ENCODE measurements at places on chromosomes 12 and 14. TPM values are rescaled to one million over a fixed set of nuclear protein-coding genes. Genes with fewer than 3 reads are reported as not detected.

- DNase-seq = no peak
These were observed 72.2 kb upstream of the BCL11B start for GRCh38 chr14:99344051-99344758.

DNA sequence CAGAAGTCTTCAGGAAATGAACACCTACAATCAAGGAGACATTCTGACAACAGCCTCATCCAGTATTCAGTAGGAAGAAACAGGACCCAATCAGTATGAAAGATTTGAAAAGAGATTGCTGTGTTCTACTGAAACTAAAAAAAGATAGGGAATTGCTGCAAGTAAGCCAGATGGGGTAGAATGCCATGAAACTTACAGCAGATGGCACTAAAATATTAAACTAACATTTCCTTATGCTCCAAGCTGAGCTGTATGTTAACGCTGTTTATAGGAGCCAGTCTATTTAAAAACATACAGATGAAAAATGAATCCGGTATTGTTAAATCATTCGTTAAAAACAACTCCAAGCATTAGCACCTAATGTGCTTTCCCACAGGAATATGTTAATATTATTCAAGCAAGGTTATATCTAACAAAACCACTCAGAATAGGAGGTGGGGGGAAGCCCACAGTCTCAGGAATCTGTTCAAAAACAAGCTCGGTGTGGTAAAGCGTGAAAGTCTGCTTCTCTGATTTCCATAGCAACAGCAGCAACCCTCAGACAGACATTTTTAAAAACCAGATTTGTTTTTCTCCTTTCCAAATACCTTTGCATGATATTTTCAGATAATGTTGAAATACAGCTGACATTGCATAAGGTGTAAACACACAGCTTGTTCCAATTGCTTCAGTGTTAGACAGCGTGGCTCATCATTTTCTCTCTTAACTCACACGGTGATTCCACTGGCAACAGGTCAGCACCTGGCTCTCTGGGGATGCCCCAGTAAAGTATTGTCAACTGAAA lies 131.4 kb upstream of the CCDC175 start:
- no peak for DNase-seq

- DNase-seq = no peak
These were observed 82.4 kb downstream of the PPP2R5E start for GRCh38 chr14:63460680-63461369.

GRCh38 chr12:42857106-42857505 lies 267.6 kb upstream of the PRICKLE1 start:
- DNase-seq = no peak

DNA sequence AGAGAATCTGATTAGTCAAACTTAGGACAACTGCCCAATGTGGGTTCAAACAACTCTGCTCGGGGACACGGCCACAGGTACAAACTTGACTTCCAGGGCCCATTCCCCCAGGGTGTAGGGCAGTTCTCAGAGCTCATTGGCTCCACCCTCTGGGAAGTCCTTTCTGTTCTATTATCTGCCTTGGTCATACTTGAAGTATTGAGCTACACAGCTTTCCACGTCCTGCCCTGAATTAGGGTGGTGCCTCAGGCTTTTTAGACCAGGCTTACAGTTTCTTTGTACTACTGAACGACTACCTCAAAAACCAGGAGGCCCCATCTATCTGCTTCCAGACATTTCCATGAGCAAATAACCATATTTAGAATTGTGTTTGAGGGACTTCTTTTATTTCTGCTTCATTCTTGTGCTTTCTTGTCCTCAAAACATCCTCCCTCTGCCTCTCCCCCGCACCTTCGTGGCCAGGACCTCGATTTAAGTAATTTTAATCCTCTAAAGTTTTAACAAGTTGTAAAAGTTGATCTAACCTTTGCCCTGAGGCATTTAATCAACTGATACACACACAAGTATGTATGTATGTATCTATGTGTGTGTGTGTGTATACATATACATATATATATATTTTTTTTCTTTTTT lies 281.7 kb upstream of the AMIGO2 start:
- DNase-seq = no peak

DNA sequence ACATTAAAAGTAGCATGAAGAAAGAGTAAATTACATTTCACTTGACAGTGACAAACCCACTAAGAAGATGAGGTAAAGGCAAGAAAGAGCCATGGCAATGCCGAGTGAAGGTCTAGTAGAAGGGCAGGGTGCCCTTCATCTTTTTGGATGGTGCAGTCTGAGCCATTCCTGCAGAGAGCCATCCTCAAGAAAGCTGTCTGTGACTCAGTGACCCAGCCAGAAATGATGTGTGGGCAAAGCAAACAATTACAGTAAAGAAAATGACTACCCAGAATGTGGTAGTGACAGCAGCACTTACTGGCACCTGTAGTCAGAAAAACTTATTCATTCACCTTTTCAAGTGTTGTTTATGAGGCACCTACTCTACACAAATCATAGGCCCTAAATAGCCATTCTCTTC lies 281.7 kb downstream of the DUSP6 start:
- DNase-seq = no peak

- no peak for DNase-seq
These were observed 146.8 kb upstream of the SLC38A2 start for GRCh38 chr12:46519407-46519806.

DNA sequence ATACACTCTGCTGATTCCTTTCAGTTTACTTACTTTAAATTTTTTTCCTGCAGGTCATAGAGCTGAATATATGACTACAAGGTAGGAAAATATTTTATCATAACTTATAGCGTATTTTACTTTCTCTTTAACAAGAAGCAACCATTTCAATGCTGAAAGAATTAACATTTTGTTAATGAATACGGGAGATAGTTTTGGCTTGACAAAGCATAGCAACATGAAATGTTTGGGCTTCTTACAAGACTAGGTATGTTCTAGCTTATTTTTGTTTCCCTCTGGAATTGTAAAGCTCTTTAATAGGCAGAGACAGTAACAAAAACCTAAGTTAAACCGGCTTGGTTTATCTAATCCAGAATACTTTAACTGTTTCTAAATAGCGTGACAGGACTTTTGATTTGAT lies 135.2 kb downstream of the KICS2 start:
- no peak for DNase-seq

CFAP54 gene
- 0.41 TPM for polyA plus RNA-seq

ANG gene
- 47.3 TPM for polyA plus RNA-seq

STON2 gene
- 2.0 TPM for polyA plus RNA-seq

ZNF891 gene
- 0.90 TPM for polyA plus RNA-seq

KRT78 gene
- not detected for polyA plus RNA-seq

Measured in urinary bladder (tissue), 4 donors.